ENCODE measurements at places on chromosomes 7 and 10.

DNA sequence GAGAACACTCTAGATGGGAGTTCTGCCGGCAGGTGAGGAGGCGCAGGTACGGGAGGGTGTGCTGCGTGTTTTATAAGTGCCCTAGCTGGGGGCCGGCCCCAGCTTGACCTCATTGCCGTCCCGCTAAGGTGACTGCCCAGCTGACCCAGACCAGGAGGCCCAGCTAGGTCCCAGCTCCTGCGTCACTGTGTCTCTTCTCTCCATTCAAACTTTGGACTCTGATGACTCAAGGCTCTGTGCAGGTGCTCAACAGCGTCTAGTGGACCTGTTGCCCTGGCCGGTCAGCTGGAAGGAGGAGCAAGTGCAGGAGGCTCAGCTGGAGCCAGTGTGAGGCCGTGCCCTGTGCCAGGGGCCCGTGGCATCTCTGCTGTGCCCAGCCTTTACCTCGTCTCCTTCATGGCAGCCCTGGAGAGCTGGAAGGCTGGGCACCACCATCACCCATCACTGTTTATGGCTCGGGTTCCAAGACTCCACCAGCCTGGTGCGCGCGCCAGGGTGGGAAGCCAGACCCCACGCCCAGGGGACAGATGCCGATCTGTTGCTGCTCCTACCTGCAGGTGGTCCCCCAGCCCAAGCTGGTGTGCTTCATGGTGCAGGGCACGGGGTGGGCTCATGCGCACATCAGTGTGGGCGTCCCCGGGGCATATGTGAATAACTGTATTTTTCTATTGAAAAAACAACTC lies 14.6 kb downstream of the LHPP start:
- no peak for DNase-seq

- DNase-seq, result no peak
These were observed 31.7 kb downstream of the LHPP start for GRCh38 chr10:124493214-124493882.

DNA sequence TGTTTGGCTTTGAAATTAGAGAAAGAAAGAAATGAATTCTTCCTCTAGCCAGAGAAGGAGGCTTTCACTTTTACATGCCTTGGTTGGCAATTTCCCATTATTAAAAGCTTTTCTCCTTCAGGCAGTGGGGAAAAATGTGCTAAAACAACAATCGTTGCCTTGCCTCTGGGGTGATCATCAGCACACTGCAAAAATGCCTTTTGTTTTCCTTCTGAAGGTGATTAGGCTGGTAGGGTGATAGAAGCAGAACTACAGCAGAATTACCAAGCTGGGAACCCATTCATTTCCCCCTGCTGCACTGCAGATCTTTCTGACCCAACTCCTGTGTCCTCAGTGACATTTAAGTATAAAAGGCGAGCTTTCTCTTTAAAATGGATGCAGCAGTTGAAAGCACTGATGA lies 22.2 kb downstream of the ANK3 start:
- DNase-seq, result no peak

GRCh38 chr7:30465811-30466180 lies 12.8 kb downstream of the NOD1 start:
- DNase-seq, result no peak

- no peak for DNase-seq
These were observed 86.7 kb upstream of the ADRB1 start for GRCh38 chr10:113957013-113957412.

- no peak for DNase-seq
These were observed 101.4 kb upstream of the DLX6 start for GRCh38 chr7:96903906-96904305.

GRCh38 chr7:25405736-25406135 lies 177.4 kb upstream of the NPVF start:
- DNase-seq, result no peak

DNA sequence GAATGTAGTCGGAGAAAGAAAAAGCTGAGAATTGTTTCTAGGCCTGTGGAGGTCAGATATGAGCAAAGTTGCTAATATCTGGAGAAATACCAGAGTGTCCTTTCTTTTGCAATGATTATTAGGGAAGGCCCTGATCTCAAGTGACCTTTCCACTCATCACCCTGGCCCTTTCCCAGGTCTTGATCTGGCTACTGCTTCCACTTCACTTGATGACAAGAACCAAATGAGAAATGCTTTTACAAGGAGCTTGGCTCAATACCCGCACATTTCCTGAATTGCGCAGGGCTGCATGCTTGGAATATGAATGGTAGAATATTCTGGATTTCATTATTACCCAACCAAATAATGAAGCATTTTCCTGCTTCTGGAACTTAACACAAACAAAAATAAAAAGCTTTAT lies 104.6 kb downstream of the ITGB8 start:
- DNase-seq, result no peak

DNA sequence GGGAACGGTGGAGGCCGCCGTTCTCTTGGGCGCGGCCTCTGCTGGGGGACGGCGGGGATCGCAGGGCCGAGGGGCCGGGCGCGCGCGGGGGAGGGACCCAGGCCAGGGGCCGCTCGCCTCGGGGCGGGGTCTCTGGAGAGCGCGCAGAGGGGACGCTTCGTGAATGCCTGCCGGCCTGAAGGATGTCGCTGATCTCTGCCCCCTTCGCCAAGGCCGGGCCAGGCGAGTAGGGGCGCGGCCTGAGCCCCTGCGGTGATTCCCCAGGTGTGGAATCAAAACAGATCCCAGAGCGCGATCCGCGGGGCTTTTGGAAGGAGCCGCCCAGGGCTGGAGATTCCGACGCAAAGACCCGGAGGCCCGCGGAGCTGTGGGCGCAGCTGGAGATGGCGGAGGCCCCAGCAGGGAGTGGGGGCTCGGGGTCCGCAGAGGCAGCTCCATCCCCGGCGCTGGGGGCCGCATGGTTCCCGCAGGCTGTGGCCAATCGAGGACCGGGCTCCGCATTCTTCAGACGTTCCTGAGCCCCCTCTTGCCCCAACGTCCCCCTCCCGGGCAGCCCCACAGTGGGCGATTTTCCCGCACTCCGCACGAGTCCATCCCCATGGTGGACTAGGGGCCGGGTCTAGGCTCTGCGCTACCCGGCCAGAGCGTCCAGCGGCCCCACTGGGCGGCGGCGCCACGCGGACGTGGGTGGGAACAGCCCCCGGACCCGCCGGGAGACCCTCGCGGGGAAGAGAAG lies 166.0 kb downstream of the ACTR3B start:
- no peak for DNase-seq

GRCh38 chr10:132508581-132509443 lies 28.8 kb upstream of the INPP5A start:
- no peak for DNase-seq

GRCh38 chr10:88243836-88244730 lies 339.0 kb downstream of the RNLS start:
- no peak for DNase-seq

DNA sequence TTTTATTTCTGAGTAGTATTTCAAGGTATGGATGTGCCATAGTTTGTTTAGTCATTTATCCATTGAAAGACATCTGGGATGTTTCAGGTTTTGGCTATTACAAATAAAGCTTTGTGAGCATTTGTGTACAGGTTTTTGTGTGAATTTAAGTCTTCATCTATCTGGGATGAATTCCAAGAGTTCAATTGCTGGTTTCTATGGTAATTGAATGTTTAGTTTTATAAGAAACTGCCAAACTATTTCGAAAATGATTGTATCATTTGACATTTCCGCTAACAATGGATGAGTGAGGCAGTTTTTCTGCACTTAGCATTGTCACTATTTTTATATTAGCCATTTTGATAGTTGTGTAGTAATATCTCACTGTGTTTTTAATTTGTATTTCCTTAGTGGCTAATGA lies 99.4 kb downstream of the WDFY4 start:
- DNase-seq, result no peak

GRCh38 chr7:140053812-140054539 lies 8.8 kb downstream of the PARP12 start:
- no peak for DNase-seq
